ENCODE measurements at places on chromosomes 5 and 9. TPM values are rescaled to one million over a fixed set of nuclear protein-coding genes. Genes with fewer than 3 reads are reported as not detected.
A peak's percentile ranks its signal among the peaks of the same experiment; 100 is the strongest.

PCDHA1 gene
- not detected for total RNA-seq

DNA sequence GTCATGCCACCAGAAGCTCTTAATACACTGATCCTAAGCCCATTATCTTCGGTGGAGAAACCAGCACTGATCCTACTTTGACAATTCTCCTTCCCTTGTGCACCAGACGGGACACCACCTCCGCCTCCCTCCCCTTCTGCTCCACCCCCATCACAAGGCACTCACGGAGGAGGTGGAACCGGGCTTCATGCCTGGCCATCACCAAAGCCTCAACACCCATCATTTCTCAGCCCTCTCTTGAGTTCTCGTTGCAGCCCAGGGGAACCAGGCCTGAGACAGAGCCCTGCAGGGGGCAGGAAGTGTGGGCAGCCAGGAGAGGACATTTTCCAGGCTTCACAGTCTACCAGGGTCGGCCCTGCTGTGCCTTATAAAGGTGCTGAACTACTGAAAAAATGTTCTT is 160.5 kb downstream of the GOLPH3 start:
- H3K4me1 ChIP-seq = peaks cover 32% of the 10 kb centered on the region
- H3K27me3 ChIP-seq = no peaks in the 10 kb centered on the region
- DNase-seq = no peak

CCDC152 gene
- total RNA-seq = 0.80 TPM

- peaks cover 70% of the 10 kb centered on the region for H3K36me3 ChIP-seq
- no peak overlapping the region for H3K4me3 ChIP-seq
- DNase-seq = no peak
These were observed 9.7 kb upstream of the HK3 start for GRCh38 chr5:176908675-176909368.

- no peak for DNase-seq
- no peak overlapping the region for H3K4me3 ChIP-seq
- H3K27ac ChIP-seq = no peak overlapping the region
- no peaks in the 10 kb centered on the region for H3K4me1 ChIP-seq
These were observed 378.3 kb downstream of the CDH9 start for GRCh38 chr5:26660116-26660515.

DNA sequence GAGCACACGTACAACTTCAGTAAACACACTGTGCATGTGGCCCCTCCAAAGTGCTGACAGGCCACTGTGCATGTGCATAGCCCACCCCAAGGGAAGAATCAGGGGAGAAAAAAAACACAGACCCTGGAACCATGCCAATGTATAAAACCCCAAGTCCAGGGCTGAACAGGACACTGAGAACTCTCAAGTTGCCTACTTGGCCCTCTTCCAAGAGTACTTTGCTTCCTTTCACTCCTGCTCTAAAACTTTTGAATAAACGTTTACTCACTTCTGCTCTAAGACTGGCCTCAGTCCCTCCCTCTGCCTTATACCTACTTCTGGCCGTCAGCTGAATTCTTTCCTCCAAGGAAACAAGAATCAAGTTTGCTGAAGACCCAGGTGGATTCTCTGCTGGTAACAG is 77.7 kb upstream of the NFIB start:
- H3K27ac ChIP-seq = no peak overlapping the region
- no peaks in the 10 kb centered on the region for H3K36me3 ChIP-seq
- DNase-seq = no peak
- no peak overlapping the region for H3K4me3 ChIP-seq
- no peaks in the 10 kb centered on the region for H3K27me3 ChIP-seq
- H3K4me1 ChIP-seq = peaks cover 14% of the 10 kb centered on the region

GRCh38 chr5:142981886-142982820 is 212.0 kb downstream of the ARHGAP26 start:
- no peaks in the 10 kb centered on the region for H3K27me3 ChIP-seq
- peak overlapping the region; percentile 87 for H3K27ac ChIP-seq
- no peak overlapping the region for H3K4me3 ChIP-seq
- H3K36me3 ChIP-seq = no peaks in the 10 kb centered on the region
- H3K4me1 ChIP-seq = peaks cover 56% of the 10 kb centered on the region
- peak; percentile 84 for DNase-seq

- no peak for DNase-seq
- no peak overlapping the region for H3K27ac ChIP-seq
- no peaks in the 10 kb centered on the region for H3K4me1 ChIP-seq
- H3K36me3 ChIP-seq = no peaks in the 10 kb centered on the region
These were observed 408.8 kb downstream of the CDH10 start for GRCh38 chr5:24235946-24236345.

DNA sequence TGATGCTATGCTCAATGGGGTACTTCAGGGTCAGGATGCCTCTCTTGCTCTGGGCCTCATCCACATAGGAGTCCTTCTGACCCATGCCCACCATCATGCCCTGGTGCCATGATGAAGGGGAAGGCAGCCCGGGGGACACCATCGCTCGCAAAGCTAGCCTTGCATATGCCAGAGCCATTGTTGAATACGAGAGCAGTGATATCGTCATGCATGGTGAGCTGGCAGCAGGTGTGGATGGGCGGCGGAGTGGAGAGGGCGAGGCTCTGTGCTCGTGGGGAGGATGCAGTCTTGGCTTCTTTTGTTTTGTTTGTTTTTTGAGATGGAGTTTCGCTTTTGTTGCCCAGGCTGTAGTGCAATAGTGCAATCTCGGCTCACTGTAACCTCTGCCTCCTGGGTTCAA is 17.2 kb upstream of the SPZ1 start:
- no peak for DNase-seq
- no peaks in the 10 kb centered on the region for H3K4me1 ChIP-seq
- no peaks in the 10 kb centered on the region for H3K36me3 ChIP-seq
- H3K27ac ChIP-seq = no peak overlapping the region
- H3K27me3 ChIP-seq = no peaks in the 10 kb centered on the region

ANKRD18A gene
- 2.6 TPM for total RNA-seq

LCN6 gene
- total RNA-seq = 14.6 TPM

ALDH1B1 gene
- total RNA-seq = 21.6 TPM

- H3K27me3 ChIP-seq = no peaks in the 10 kb centered on the region
- DNase-seq = no peak
- H3K36me3 ChIP-seq = peaks cover 95% of the 10 kb centered on the region
- peaks cover 100% of the 10 kb centered on the region for H3K4me1 ChIP-seq
These were observed 46.5 kb downstream of the STOM start for GRCh38 chr9:121323449-121324151.

GRCh38 chr9:131395157-131396098 is 1.5 kb downstream of the PRRC2B start:
- peaks cover 68% of the 10 kb centered on the region for H3K4me1 ChIP-seq
- peak overlapping the region; percentile 83 for H3K4me3 ChIP-seq
- no peaks in the 10 kb centered on the region for H3K27me3 ChIP-seq

DNA sequence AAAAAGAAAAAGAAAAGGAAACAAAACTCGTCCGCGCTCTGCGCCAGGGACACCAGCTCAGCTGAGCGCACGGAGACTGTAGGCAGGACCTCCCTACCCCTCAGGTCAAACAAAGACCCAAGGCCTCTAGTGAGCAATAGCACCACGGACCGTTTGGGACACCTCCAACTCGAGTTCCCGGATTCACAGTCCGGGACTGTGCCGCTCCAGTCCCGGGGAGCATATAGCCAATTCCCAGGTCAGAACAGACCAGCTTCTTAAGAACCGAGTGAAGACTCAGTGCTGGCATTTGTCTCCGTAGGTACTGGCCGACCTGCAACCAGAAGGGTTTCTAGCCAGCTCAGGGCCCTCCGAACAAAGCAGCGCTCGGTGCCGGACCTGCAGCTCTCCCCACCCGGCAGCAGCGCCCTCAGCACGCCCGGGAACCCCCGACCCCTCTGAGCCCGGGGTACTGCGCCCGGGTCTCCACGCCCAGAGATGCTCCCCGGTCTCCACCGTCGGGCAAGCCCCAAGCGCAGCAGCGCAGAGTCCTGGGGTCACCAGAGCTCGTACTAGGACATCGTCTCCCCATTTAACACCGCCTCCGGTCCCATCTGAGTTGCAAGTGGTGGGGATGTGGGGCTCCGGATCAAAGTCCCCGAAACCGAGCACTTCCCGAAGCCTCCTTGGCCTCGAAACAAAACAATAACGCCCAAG is 591 bp downstream of the ABCA1 start:
- H3K4me3 ChIP-seq = peak overlapping the region; percentile 97
- no peaks in the 10 kb centered on the region for H3K36me3 ChIP-seq
- peaks cover 59% of the 10 kb centered on the region for H3K4me1 ChIP-seq

DNA sequence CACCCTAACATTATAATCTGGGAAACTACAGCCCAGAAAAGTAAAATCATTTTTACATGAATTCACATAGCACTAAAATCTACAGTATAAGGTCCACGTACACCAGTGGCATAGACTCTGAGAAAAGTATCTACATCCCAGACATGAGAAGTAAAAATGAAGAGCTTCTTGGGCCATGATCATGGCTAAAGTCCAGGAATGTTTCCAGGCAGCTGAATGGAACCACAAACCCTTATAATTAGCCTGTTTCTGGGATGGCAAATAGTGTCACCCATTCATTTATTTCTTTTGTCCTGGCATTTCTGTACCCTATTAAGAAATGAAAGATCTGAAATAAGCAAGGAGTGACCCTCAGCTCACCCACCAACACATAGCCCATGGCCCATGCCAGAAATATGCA is 217.9 kb downstream of the SPOCK1 start:
- H3K27me3 ChIP-seq = no peaks in the 10 kb centered on the region
- H3K27ac ChIP-seq = no peak overlapping the region
- DNase-seq = no peak
- H3K36me3 ChIP-seq = no peaks in the 10 kb centered on the region
- no peak overlapping the region for H3K4me3 ChIP-seq

- no peaks in the 10 kb centered on the region for H3K36me3 ChIP-seq
- H3K4me3 ChIP-seq = no peak overlapping the region
- no peak for DNase-seq
- no peak overlapping the region for H3K27ac ChIP-seq
These were observed 44.3 kb downstream of the ERBIN start for GRCh38 chr5:65970481-65971367.

DNA sequence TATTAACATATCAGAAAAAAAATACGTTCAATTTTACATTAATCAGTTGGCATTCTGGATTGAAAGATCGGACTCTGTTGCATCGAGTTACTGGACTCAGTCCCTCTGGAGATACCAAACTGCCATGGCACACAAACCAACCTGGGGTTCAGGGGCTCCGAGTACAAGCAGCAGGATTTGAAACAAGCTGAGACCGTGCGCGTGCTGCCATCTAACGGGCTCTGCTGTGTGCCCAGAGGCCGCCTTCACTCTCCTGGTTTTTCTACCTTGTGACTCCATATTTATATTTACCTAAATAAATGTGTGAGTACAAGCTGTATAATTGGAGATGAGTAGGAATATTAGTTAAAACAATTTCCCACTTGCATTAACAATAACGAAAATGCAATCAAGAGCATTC is 48.2 kb downstream of the ANXA1 start:
- H3K4me1 ChIP-seq = no peaks in the 10 kb centered on the region
- no peaks in the 10 kb centered on the region for H3K36me3 ChIP-seq
- no peak overlapping the region for H3K4me3 ChIP-seq
- no peak for DNase-seq
- H3K27me3 ChIP-seq = peaks cover 16% of the 10 kb centered on the region

PCDHB5 gene
- total RNA-seq = 2.3 TPM

SPATA31A3 gene
- total RNA-seq = not detected

DNA sequence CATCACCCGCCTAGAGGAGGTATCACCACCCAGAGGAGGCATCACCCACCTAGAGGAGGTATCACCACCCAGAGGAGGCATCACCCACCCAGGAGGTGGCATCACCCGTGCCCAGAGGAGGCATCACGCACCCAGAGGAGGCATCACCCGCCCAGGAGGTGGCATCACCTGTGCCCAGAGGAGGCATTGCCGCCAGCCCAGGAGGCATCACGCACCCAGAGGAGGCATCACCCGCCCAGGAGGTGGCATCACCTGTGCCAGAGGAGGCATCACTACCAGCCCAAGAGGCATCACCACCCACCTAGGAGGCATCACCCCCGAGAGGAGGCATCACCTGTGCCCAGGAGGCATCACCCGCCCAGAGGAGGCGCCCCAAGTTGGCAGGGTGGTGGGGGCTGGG is 2.6 kb downstream of the NOTCH1 start:
- H3K27ac ChIP-seq = peak overlapping the region; percentile 98
- H3K4me3 ChIP-seq = peak overlapping the region; percentile 98
- DNase-seq = no peak
- peaks cover 93% of the 10 kb centered on the region for H3K4me1 ChIP-seq

TIFAB gene
- total RNA-seq = not detected

DNA sequence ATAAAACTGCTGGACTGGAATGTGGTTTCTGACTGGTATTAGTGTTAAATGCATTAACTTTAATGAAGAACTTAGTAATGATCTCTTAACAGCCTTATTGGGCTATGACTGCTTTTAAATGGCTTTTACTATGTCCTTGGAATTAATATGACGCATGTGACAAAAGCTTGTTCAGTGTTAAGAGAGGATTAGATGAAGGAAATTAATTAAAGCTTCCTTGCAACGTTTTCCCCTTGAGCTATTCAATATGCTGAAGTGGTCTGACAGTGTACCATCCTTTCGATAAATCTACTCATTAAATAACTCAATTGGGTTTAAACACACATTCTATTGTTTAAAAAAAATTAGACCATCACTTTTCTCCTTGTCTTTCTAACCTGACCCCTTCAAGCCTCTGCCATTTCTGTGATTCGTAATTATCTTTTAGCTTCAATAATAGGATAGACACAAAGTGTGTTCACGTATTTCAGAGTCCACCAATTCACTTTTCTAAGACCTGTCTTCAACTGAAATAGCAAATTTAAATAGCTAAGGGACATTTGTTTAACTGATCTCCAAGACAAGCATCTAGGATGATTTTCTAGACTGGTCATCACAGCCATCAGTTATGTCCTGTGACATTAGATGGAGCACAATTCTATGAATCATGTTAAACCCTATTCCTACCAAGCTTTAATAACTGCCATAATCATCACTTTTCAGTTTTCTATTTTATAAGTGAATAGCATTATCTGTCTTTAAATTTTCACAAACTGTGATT is 1258.0 kb upstream of the CDH9 start:
- H3K27me3 ChIP-seq = no peaks in the 10 kb centered on the region
- no peaks in the 10 kb centered on the region for H3K36me3 ChIP-seq
- H3K4me1 ChIP-seq = no peaks in the 10 kb centered on the region
- H3K4me3 ChIP-seq = no peak overlapping the region
- no peak for DNase-seq
- no peak overlapping the region for H3K27ac ChIP-seq

GRCh38 chr5:141867139-141867538 is 11.1 kb downstream of the PCDH1 start:
- H3K36me3 ChIP-seq = peaks cover 54% of the 10 kb centered on the region
- no peak overlapping the region for H3K27ac ChIP-seq
- peaks cover 51% of the 10 kb centered on the region for H3K4me1 ChIP-seq
- H3K4me3 ChIP-seq = no peak overlapping the region
